HEK293T (cell line): ENCODE measurements at places on chromosomes 13 and 19.

DNA sequence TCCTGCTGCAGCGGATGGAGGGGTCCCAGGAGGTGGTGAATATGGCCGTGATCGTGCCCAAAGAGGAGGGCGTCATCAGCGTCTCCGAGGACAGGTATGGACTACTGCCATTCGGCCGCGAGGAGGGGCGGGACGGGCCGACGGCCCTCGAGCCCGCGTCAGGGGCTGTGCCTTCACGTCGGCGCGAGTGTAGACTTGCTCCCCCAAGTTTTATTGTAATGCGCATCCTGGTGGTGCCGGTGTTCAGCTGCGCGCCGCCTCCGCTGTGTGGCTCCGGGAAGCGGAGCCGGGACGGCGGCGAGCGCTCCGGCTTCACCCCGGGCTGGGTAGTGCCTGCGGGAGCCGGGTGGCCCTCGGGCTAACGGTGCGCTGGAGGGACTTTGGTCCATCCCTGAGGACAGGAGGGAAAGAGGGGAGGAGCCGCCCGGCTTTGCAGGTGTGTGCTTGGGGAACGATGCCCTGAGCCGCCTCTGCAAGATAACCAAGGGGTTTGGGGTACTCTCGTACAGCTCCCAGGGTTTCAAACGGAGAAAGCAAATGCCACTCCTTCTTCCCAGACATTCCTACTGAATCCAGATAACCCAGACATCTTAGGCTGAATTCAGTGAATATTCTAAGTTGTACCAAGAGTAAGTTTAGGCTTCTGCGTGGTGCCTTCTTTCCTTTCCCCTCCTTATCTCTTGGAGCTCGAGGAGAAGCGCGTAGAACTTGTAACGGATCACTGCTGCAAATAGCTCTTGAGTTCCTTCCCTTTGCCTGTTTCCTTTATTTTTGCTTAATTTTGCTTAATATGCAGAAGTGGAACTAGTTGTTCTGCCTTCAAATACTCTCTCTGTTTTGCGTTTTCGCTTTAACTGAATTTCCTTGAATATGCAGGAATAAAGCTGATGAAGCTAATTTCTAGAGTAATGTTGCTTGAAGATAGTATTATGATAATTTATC is 740 bp downstream of the WDFY2 start:
- peak; percentile 28 for DNase-seq

GRCh38 chr13:51601601-51602565 is 17.6 kb downstream of the WDFY2 start:
- DNase-seq: no peak

DNA sequence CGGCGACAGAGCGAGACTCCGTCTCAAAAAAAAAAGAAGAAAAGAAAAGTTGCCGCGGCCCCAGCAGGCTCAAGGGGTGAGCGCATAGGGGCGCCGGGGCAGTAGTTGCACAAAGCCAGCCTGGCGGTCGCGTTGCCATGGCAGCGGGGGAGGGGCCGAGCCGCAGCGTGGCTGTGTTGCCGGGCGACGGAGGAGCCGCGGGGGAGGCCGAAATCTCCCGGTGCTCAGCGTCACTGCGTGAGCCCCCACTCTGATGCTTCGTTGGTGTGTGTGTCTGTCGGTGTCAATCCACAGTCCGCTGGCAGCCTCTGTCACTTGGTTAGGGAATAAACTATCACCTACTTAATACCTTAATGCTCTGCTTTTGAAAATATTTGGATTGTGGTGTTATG is 82.9 kb upstream of the C1QTNF9B start:
- peak; percentile 76 for DNase-seq

DNA sequence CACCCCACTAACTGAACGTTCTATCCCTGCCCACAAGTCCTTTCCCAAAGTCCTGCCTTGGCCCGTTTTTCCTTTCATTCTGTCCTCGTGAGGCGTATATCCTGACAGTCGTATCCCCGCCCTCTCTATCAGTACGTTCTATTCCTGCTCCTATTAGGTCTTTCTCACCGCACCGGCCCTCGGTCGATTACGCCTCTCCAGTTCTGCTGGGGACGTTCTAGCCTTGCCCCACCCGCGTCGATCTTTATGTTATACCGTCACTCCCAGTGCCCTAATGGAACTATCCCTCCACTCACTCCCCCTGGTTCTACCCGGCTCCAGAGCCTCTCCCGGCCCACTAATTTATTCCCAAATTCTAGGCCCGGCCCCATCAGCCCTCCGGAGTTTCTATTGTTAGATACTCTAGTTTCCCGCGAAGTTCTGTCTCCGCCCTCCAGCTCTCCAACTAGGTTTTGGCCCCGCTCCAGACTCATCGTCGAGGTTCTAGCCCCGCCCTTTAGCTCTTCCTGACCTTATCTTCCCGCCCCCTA is 2.0 kb downstream of the PLAUR start:
- DNase-seq: no peak
